Activated CD8-positive, alpha-beta memory T cell treated with anti-CD3 and anti-CD28 coated beads for 1 hour (primary cell): ENCODE measurements at places on chromosomes 3 and 15.

- DNase-seq = no peak
Observed at GRCh38 chr3:61093364-61093763, 157.9 kb downstream of the FHIT start.

- no peak for DNase-seq
Observed at GRCh38 chr3:181569356-181569940, 142.3 kb upstream of the SOX2 start.

DNA sequence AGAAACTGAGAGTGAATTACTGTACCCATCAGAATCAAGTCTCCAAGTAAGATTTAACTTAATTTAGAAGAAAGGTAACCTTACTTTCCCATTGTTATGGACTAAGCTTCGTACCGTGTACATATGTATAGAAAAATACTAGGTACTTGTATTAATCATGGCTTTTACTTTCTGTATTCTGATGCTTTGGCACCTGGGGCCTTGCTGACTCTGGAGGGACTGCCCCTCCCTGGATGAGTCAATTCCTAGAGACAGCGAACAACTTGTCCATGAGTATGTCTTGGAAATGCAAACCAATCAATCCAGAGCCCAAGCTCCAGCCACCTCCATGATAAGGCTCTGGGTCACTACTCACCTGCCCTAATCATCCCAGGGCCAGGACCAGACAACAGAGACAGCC, 50.0 kb upstream of the DGKG start:
- no peak for DNase-seq

- no peak for DNase-seq
Observed at GRCh38 chr3:186453531-186453930, 90.6 kb downstream of the CRYGS start.

DNA sequence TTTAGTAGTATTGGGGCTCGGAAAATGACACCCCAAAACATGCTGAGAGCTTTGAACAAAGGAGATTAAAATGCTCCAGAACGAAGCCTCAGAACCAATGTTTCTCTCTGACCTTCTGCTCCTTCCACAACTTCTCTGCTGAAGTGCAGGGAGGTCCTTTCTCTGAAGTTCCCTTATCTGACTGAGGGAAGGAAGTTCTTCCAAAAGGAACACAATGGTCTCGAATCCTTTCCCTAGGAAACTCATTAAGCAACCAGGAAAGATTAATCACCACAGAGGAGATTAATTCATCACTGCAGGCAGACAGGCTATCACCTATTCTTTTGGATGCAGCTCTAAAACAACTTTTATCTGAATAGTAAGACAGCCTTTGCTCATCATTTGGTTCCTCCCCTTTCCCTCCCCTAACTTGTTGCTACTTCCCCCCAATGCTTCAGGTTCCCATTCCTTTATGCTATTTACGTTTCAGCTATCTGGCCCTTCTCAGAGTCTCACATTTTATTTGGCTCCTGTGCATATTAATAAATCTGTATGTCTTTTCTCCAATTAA, 18.2 kb upstream of the WDR49 start:
- DNase-seq = no peak

GRCh38 chr3:24829011-24829581, 334.4 kb upstream of the THRB start:
- no peak for DNase-seq

DNA sequence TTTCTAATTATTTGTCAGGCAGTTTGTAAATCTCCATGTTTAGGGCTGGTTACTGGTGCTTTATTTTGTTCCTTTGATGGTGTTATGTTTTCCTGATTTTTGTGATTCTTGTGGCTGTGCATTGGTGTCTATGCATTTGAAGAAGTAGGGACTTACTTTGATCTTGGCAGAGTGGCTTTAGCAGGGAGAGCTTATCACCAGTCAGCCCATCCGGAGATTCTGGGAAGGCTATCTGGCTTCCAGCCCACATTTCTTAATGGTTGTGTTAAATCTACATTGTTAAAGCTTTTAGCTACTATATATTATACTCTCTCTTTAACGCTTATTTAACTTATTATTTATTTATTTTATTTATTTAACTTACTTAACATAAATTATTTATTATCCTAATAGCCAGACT, 35.1 kb downstream of the FBXL2 start:
- DNase-seq = no peak

GRCh38 chr15:67022587-67023105, 42.8 kb upstream of the SMAD3 start:
- no peak for DNase-seq

GRCh38 chr15:58066042-58066867, 744 bp upstream of the ALDH1A2 start:
- DNase-seq = peak; percentile 18

DNA sequence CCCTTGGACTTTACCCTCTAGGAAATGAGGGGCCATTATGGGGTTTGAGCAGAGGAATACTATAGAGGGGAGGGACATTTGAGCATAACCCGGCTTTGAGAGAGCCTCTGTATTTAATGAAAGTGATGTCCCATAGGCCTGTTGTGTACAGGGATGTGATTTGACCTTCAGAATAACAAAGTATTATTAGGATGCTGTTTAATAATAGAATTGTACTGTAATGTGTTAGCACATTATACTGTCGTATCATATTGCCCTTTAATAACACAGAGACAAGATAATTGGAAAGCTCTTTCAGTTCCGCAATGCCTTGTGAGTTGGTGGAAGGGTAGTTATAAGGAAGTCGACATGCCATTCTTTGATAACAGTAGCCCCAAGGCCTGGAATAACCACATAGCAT, 328.3 kb downstream of the RYR3 start:
- no peak for DNase-seq

DNA sequence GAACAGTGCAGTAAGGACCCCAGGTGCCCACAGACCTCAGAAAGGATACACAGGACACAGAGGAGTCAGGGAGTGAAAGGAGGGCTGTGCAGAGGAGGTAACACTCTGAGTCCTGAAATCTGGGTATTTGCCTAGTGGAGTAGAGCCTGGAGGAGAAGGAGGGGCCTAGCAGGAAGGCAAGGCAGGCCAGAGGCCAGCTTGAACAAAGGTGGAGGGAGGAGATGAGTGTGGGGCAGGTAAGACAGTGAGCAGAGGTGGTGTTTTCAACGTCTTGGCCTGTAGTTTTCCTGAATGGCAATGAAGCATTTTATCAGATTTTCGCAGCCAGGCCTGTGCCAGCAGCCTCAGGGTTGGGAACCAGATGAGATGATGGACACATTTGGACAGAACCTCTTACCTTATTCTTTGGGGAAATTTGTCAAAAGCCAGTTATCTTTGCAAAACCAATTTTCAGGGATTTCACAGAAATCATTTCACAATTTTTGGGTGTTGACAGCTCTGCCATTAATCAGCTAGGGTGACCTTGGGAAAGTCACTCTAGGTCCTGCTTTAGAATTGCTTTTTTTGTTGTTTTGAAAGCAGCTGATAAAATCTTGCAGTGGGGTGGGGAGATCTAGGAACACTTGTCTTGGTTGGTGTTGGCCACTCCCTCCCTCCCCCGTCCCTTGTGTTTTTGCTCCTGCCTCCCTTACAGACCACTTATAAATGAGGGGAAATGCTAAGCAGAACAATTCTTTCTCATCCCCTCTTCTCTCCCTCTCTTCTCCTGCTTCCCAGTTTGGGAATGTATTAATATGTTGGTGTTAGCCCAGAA, 38.4 kb downstream of the SPSB4 start:
- no peak for DNase-seq

DNA sequence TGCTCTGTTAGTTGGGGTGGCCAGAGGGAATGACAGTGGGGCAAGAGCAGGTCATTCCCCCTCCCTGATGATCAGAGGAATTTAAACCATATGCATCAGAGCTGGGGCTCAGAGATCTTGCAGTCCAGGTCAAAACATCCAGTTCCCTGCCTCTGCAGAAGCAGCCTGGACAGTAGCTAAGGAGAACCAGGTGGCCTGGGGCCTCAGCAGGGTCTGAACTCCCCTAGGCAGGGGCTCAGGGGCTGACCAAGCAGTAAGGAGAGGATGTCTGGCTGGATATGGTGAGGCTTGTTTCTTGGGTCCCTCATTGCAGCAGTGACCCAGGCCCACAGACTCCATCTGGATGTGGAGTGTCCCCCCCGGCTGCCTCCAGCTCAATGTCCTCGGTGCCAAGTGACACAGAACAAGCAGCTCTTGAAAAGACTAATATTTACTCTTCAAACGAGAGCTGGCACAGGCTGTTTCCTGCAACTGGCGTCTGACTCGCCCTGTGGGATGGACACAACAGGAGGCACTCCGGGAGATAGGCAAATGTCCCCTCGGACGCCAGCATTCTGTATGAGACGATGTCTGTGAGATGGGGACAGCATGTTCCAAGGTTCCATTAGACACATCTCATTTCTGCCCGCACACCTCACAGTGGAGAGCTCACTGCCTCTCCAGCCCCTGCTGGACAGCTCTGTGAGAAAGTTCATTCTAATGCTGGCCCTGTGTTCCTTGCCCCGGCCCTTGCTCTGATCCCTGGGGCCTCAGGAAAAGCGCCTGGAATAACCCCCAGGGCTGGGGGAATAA, 37.1 kb downstream of the SEC22C start:
- DNase-seq = no peak

DNA sequence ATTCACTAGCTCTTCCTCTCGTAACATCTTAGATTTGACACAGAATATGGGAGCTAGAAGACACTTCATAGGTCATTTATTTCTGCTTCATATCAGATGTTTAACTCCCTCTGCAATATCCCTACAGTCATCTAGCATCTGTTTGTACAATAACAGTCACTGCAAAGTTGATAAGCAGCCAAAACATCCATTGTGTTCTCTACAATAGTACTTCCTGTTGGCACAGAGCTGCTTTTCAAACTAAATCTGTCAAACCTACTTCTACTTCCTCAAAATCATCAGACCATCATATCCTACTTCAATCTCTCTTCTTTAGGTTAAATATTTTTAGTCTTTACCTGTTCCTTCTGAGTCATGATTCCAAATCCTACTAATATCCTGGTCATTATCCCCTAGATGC, 233.2 kb downstream of the FGF12 start:
- no peak for DNase-seq

- DNase-seq = no peak
Observed at GRCh38 chr3:151964743-151965142, 91.3 kb downstream of the SUCNR1 start.

DNA sequence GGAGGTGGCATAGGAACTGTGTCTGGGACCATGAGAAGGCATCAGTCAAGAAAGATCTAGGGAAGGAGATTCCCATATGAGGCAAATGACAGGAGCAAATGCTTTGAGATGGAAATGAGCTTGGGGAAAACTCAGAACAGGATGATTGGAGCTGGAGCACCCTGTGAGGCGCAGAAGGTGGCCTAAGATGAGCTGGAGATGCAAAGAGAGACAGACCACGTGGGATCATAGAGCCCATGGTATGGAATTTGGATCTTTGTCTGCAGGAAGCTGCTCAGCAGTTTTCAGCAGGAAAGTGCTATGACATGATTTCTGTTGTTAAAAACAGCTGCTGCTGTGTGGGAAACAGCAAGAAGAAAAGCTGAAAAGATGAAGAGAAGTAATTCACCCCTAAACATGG, 310.6 kb downstream of the MAGI1 start:
- no peak for DNase-seq

- no peak for DNase-seq
Observed at GRCh38 chr3:140308535-140308934, 369.3 kb upstream of the TRIM42 start.
